ENCODE measurements at places on chromosomes 5 and 9.

DNA sequence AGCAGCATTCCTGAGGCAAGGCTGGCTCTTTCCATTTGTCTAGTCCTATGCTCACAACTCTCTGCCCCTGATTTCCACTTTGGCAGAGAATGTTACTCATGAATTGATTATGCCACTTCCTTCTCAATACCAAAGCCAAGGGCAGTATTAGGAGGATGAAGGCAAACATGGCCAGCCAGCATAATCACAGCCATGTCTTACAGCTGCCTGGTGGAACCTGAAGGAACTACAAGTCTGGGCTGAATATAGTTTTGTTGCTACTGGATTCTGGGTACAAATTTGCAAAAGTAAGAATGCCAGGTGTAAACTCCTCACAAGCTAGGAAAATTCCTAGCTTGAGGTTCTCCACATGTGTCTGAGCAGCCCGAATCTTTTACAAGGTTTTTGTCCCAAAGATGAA is 4.2 kb downstream of the SIL1 start:
- peak; percentile 39 for DNase-seq

GRCh38 chr5:147751156-147751830 is 31.2 kb downstream of the JAKMIP2 start:
- DNase-seq = no peak

GRCh38 chr5:154829181-154829588 is 21.2 kb downstream of the FAXDC2 start:
- DNase-seq = no peak

DNA sequence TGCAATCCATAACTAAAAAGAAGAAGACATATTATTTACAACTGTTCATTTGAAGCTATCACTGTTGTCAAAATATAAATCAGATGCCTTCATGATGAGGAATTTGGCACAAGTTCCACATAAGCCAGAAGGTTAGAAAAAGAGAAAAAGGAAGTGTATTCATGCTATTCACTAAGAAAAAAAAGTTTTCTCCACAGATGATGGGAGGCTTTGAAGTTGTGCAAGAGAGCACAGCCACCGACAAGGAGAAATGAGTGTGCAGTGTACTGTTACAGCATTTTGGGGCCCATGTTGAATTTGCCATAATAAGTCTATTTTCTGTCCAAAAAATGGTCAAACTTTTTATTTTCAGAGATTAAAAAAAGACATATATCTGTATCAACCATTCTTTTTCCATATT is 32.9 kb upstream of the IFNK start:
- no peak for DNase-seq

DNA sequence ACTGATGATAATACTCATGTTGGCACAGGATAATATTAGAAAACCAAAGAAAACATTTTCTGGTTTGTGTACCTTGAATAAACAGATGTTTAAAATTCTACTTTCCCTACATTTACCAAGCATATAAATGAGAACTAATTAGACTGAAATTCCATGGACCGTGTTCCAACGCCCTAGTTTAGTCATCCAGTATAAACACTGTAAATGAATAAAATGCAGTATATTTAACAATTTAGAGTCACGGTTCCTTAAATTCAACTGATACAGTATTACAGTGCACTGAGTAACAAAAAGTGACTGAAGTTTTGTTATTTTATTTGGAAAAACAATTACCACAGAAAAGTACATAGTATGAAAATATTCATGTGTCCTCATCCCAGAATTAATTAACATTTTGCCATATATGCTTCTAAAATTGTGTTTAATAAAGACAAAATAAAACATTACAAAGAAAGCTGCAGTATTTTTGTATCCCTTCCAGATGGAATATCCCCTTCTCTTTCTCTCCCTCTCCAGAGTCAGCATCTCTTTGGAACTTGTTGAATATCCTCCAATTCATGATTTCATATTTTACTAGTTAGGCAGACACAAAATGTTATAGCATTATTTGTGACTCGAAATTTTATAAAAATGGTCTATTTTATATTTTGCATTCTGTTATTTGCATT is 112.5 kb downstream of the HMHB1 start:
- no peak for DNase-seq

DNA sequence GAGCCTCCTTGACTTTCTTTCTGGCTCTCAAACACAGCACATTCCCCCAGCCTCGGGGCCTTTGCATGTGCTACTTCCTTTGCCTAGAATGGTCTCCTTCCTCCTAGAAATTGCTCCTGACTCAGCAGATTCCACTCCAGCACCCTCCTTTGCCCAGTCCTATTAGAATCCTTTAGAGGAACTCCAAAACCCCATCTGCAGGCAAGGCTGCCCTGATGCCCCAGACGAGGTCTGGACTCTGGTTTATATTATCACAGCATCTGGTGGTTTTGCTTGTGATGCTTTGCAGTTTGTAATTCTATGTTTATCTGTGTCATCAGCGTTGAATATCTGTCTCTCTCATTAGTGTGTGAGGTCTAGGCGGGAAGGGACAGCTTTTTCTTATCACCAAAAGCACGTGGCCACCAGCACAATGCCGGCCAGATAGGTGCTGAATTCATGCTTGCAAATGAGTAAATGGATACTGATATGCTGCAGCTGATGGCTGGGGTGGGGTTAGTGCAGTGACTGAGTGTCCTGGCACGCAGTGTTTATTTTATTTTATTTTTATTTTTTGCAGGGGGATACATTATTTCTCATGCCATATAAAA is 30.0 kb upstream of the ANKH start:
- DNase-seq = no peak

DNA sequence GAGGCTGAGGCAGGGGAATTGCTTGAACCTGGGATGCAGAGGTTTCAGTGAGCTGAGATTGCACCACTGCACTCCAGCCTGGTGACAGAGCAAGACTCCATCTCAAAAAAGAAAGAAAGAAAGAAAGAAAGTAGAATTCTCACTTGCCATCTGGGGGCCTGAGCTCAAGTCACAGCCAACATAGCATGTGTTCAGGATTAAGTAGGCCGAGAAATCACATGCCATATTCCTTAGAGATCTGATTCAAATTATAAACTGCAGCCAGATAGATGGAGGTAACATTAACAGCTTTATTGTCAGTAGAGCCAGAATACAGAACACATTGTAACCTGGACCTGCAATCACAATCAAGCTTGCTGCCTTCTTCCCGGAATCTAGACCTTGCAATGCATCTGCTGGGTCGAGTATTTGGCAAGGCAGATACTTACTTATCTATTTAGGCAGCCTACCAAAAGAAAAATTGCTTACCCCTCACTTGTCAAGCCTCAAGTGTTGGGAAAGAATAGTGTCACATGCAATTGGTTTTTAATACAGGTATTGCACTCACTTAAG is 173.7 kb downstream of the CPLANE1 start:
- no peak for DNase-seq
